HCT116 (cell line): ENCODE measurements at places on chromosomes 16 and 17. TPM values are rescaled to one million over a fixed set of nuclear protein-coding genes. Genes with fewer than 3 reads are reported as not detected.

GRCh38 chr17:13407381-13407780 lies 194.3 kb downstream of the HS3ST3A1 start:
- no peak for DNase-seq

The CES1 gene
- total RNA-seq = 1.8 TPM

- no peak for DNase-seq
Measured at GRCh38 chr16:74271872-74272271, 24.7 kb upstream of the PSMD7 start.

GRCh38 chr17:49414271-49414621 lies 436 bp downstream of the PHB1 start:
- DNase-seq = no peak

DNA sequence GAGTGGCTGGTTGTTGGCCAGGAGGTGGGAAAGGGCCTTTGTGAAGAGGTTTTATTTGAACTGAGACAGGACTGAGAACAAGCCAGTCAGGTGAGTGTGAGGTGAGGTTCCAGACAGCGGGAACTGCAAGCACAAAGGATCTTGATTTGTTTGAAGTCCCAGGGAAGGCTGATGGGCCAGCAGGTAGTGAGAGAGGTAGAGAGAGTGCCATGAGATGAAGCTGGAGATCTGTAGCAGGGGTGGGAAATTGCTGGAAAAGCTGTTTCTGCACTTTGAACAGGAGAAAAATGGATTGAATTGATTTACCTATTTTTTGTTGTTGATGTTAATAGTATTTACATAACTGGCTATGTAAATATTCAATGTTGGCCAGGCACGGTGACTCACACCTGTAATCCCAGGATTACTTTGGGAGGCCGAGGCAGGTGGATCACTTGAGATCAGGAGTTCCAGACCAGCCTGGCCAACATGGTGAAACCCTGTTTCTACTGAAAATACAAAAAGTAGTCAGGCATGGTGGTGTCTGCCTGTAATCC lies 7.7 kb upstream of the DCTPP1 start:
- DNase-seq = no peak

DNA sequence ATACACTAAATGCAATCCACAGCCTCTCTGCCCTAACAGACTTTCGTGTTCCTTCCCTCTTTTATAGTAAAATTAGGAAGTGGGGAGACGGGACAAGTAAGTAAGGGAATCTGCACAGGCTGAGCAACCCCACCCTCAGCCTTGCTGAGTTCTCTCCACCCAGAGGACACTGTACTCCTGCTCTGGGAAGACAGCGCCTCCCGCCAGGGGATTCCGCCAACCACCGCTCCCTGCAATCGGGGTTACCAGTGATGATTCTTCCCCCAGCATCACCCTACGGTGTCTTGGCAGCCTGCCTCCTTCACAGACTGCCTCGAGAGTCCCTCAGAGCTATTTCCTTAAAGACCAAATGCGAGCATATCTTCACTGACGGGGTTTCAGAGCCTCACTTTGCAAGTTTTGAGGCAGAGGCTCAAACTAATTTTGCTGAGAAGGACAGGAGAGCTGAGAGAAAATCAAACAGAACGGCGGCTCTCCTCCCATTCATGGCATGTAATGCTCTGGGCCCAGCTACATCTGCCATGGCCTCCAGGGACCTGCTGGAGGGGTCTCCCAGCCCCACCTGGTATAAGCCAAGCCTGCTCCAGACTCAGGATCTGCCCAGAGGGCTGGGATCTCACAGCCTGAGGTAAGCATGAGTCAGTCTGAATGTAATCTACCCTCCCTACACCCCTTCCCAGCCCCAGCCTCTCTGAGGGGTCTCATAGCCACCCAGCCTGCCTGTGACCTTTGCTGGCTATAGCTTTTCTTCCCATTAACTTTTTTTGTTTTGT lies 22.7 kb upstream of the ASGR2 start:
- DNase-seq = no peak

The CLEC18A gene
- 1.0 TPM for total RNA-seq

The HP gene
- total RNA-seq = 18.1 TPM

The PLLP gene
- total RNA-seq = 3.1 TPM

The TNFRSF12A gene
- total RNA-seq = 188 TPM

DNA sequence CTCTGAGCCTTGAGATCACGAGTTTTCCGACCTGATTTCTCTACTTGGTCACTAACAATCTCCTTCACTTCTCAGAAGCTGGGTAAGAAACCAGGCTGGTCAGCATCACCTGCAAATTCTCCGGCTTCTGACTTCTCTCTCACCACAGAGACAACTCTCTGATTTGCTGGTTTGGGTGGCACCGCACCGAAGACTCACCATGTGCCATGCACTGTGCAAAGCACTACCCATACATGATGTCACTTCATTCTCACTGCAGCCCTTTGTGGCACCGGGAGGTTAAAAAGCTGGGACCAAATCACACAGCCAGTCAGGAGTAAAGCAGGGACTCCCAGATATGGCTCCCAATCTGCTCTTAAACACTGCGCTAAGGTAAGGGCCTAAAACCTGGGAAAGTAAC lies 647 bp downstream of the VAC14 start:
- no peak for DNase-seq

DNA sequence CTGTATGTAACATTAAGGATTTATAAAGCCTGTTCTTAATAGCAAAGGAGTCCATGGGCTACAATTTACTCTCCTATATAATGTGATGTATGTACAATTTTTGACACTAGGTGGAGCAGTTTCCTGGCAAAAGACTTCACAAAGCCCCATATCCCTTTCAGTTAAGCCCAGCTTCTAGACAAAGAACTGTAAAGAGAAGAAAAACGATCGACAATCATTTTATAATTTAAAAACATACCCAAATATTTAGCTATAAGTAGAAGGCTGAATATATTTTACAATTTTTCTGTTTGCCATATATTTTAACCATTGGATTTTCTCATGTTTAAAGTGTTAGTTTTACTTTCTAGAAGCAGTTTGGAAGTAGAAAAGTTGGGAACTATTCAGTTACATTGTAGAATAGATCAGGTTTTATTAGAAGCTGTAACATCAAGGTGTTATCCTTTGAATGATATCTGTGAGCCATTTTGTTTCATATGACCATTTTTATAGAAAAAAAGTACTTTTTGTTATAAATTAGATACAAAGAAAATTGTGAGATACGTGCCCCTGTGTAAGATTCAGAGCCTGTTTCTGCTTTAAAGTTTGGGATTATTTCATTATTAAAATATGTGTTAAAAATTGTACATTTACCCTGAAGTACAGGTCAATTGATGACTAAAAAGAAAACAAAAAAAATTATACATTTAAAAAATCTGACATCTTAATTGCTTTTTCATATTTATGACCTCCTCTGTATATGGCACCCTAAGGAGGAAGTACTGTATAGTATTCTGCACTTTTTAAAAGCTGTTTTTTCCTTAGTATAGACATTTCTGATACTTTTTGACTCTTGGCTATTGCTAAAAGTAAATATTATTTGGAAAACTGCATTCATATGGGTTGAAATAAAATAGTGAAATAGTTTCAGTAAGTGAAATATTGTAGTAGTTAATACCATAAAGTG lies 46.3 kb downstream of the VMP1 start:
- DNase-seq = peak; percentile 88

The TLCD2 gene
- total RNA-seq = 1.8 TPM

DNA sequence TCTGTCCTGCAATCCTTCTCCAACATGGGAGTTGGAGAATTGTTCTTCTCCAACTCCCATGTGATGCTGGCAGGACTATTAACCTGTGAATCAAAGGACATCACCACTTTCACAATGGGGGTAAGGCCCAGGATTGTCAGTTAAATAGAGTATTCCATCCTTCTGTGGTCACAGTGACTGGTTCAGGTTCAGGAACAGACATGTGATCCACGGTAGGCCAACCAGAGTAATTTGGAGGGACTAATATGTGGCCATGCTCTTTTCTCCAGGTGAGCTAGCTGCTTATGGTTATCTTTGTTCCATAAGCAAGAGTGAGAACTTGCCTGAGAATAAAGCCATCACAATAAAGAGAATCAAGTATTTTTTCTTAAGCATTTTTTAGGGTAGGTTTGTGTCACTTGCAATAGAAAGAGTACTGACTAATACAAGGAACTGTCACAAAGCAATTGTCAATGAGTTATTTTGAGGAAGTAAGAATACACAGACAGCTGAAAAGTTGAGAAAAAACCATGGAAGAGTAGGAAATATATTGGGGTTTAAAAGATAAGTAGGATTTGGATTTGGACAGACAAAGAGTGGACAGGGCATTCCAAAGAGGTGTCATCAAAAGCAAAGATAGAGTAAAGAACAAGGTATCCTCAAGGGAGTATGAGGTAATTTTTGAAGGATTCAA lies 63.4 kb downstream of the BRIP1 start:
- no peak for DNase-seq

DNA sequence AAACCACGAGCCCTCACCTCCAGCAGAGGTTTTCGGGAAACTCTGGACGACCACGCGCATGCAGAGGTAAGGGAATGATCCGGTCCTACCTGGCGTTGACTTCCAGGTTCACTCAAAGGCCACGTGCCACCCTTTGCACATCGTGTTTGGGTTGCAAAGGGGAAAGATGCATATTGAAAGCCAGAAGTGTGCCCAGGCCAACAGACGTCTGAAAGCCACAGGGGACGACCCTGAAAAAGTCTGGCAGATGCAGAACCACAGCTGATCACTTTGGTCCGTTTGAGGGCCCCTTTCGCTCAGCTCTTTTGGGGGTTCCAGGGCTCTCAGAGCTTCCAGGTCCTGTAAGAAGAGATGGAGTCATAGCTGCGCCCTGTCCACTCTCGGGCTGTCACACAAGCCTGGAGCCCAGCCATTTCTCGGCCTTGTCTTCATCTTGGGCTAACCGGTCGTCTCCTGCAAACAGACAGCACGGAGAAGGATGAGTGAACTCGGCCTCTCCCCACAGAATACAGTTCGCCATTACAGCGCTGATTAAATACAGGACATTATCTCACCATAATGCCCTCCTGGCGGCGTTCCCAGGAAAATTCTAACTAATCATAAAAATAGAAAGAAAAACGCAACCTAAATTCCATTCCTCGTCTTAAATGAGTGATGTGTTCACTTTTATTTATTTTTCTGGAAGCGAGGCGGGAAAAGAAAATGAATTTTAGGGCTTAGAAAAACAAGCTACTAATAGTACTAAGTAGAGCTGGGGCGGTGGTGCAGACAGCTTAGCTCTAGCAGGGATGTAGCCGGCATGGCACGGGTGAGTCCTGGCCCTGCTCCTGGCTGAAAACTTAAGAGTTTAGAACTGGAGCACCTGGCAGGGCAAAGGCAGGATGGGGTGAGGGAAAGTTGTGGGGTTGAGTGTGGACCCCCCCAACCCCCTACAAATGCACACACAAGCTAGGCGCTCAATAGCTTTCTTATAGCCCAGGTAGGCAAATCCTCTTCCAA lies 45.5 kb upstream of the ZFHX3 start:
- DNase-seq = no peak

- DNase-seq = no peak
Measured at GRCh38 chr17:73320601-73321264, 8.9 kb upstream of the CDC42EP4 start.

DNA sequence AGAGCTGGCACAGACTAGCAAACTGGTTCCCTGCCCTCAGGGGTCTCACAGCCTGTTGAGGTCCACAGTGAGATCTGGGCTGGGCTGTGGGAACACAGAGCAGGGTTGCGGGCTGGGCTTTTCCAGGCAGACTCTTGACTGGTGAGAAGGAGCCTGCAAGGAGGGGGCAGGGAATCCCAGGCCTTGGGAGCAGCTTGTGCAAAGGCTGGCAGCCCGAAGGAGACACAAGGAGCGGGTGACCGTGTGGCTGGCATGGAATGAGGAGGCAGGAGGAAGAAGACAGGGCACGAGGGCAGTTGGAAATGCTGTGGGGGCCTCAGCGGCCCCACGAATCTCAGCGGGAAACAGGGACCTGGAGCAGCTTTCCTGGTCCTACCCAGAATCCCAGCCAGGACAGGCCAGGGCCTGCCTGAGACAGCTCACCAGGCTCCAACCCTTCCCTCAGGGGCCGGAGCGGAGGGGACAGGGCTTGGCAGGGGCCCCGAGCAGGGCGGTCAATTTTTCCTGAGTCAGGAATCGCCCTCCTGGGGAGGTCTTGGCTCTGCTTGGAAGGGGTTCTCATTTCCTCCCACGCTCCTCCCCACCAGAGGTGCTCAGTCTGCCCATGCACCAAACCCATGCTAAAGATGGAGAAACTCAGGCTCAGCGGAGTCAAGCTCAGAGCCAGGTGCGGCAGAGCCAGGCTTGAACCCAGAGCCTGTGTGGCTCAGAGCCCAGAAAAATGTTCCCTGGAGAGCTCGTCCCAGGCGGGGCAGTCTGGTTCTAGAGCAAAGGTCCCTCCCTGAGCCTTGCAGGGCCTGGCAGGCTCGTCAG lies 9.2 kb upstream of the SNN start:
- no peak for DNase-seq

DNA sequence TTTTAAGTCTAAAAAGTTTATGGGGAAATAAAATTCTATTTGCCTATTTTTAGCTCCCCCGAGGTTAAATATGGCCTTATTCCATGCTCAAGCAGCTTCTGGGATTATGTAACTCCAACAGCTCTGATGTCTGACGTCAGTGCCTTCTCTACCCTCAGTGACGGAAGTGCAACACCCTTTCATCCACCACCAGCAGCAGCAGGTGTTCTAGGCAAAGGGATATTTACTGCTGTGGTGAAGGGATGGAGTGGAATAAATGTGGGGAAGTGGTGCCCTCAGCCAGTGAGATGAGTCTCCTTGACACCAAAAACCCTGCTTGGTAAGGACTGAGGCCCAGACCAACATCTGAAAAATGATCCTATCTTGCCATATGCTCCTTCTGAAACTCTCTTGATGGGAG lies 247.4 kb downstream of the SHISA9 start:
- DNase-seq = no peak

- peak; percentile 66 for DNase-seq
Measured at GRCh38 chr17:7296189-7296861, 1.9 kb upstream of the YBX2 start.

The C17orf50 gene
- total RNA-seq = not detected

- DNase-seq = no peak
Measured at GRCh38 chr17:75518201-75518600, 1.9 kb downstream of the TSEN54 start.

GRCh38 chr16:83400234-83400633 lies 407.5 kb upstream of the HSBP1 start:
- no peak for DNase-seq

DNA sequence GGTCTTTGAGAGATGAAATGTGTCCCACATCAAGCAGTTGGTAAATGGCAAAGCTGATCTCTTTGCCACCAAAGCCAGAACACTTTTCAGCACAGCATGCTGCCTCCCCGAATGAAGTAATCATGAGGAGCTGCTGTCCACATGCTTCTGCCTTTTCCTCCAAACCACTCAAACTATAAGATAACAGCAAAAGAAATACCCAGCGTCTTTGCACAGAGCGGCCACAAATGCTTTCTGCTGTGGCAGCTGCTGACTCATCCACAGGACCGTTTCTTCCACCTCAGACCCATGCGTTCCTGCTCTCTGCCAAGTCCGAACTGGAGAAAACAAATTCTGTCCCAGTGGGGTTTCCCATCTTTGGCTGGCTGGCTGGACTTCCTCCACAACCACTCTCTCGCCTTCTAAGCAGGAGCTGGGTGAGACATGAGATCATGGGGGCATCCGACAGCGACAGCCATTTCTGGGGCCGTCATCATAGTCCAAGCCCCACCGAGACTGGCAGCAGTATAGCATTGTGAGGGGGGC lies 27.1 kb downstream of the TBC1D3B start:
- no peak for DNase-seq

GRCh38 chr16:81861915-81862314 lies 82.8 kb downstream of the PLCG2 start:
- DNase-seq = no peak

- DNase-seq = no peak
Measured at GRCh38 chr17:62822080-62822904, 14.2 kb upstream of the MARCHF10 start.

The RHBDF1 gene
- total RNA-seq = 19.8 TPM
